Psoas muscle (tissue), 8 donors: ENCODE measurements at places on chromosomes 2 and 18. TPM values are rescaled to one million over a fixed set of nuclear protein-coding genes. Genes with fewer than 3 reads are reported as not detected.

ANKRD62 gene
- polyA plus RNA-seq, result not detected

CRACDL gene
- 1.9 TPM for polyA plus RNA-seq

DLX2 gene
- polyA plus RNA-seq, result not detected

ZDBF2 gene
- polyA plus RNA-seq, result 1.4 TPM

ITGA4 gene
- polyA plus RNA-seq, result 0.20 TPM

GAREM2 gene
- 0.51 TPM for polyA plus RNA-seq

COL4A4 gene
- polyA plus RNA-seq, result 1.7 TPM

PLGLB1 gene
- polyA plus RNA-seq, result 0.35 TPM

HAT1 gene
- 60.9 TPM for polyA plus RNA-seq

SETBP1 gene
- polyA plus RNA-seq, result 2.5 TPM

DSG2 gene
- 0.95 TPM for polyA plus RNA-seq

AQP12A gene
- not detected for polyA plus RNA-seq

ITSN2 gene
- polyA plus RNA-seq, result 14.4 TPM

SLC14A1 gene
- polyA plus RNA-seq, result 2.6 TPM

LRRC30 gene
- polyA plus RNA-seq, result 21.7 TPM

SCYGR8 gene
- not detected for polyA plus RNA-seq

LRRTM1 gene
- not detected for polyA plus RNA-seq

CRYGD gene
- polyA plus RNA-seq, result not detected

C2orf78 gene
- not detected for polyA plus RNA-seq

RESP18 gene
- not detected for polyA plus RNA-seq

RAD51AP2 gene
- 0.01 TPM for polyA plus RNA-seq

CYS1 gene
- 0.07 TPM for polyA plus RNA-seq

ARHGEF33 gene
- 0.25 TPM for polyA plus RNA-seq

DNER gene
- 0.56 TPM for polyA plus RNA-seq
